T-helper 1 cell (primary cell): ENCODE measurements at places on chromosomes 13 and 19.

DNA sequence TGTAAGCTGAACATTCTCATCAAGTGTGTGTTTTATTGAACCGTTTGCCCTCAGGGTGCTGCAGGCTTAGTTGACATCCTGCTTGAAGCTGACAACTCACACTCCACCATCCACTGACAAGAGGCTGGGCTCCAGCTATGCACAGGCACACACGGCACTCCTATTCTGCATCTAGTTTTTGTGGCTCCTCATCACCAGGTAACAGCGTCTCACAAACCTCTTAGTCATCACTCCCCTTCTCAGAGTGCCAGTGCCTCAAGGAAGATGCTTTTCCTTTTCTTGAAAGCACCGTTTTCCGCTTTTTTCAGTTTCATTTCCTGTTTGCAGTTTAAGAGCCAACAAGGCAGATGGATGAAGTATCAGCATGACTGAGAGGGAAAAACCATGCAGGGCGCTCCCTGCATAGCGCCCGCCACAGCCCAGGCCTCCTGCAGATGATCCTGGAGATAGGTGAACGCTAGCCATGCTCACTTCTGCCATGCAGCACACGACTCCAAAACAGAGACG lies 491.2 kb downstream of the COG6 start:
- DNase-seq: no peak

GRCh38 chr13:53167561-53167960 lies 138.9 kb downstream of the OLFM4 start:
- no peak for DNase-seq

DNA sequence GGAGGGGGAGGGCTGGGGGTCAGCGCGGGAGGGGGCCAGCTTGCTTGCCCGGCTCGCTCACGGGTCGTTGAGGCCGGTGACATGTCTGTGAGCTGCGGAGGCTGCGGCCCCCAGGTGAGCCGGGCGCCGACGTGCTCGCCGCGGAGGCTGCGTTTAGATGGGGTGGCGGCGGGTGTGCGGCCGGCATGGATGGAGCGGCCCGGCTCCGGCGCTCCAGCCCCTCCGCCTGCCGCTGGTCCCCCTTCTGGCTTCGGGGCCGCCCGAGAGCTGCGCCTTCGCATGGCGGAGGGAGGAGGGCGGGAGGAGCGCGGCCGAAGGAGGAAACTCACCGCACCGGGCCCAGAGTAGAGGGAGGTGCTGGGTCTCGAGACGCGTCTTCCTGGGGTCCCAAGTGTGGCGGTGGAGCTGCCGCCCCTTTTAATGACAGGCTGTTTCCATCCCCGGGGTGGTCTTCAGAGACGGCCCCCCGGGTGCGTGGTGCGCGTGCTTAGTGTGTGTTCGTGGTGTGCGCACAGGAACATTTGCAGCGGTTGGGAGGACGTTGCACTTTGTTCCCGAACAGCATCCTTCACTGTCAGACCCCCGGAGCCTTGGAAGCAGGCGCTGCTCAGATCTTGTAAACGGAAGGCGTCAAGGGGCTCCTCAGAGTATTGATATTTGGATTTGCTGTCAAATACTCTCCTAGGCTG lies at the start of gene AKAP11:
TSS of gene AKAP11 (plus strand) at position 38 of the 689 bp plus-strand sequence. CDS start 14,197 bp downstream, outside the sequence.
- peak; percentile 56 for DNase-seq

GRCh38 chr13:25819856-25820530 lies 231.8 kb downstream of the SHISA2 start:
- no peak for DNase-seq

DNA sequence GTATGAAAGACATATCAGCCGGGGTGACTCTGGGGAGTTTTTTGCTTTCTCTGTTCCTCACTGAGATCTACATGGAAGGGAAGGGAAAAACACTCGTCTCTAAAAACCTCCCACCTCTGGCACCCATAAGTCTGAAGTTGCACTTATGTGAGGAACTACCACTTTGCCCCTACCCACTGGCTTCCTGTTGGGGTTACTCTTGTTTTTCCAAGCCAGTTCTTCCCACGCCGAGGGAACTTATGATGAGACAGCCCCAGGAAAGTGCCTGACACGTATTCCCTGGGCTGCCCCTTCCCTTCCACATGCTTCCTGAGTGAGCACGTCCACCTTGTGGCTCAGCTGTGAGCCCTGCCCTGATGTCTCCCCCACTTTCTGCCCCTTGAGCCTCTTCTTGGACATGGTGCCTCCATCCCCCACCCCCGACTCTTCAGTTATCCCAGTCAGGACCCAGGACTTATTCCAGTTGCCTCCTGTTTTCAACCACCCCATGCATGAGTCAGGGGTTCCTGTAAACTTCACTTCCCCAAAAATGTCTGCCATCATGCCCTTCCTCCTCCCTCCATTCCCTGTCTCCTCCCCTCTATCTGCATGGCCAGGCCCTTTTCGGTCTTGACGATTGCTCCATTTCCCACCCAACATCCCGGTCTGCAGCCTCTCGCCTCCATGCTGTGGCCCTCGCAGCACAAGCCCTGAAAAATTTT lies 5.1 kb upstream of the SIGLEC7 start:
- no peak for DNase-seq

- DNase-seq: no peak
These were observed 2.7 kb upstream of the TEX29 start for GRCh38 chr13:111317571-111318345.

- DNase-seq: no peak
These were observed 704 bp downstream of the ZNF814 start for GRCh38 chr19:57888107-57888559.

DNA sequence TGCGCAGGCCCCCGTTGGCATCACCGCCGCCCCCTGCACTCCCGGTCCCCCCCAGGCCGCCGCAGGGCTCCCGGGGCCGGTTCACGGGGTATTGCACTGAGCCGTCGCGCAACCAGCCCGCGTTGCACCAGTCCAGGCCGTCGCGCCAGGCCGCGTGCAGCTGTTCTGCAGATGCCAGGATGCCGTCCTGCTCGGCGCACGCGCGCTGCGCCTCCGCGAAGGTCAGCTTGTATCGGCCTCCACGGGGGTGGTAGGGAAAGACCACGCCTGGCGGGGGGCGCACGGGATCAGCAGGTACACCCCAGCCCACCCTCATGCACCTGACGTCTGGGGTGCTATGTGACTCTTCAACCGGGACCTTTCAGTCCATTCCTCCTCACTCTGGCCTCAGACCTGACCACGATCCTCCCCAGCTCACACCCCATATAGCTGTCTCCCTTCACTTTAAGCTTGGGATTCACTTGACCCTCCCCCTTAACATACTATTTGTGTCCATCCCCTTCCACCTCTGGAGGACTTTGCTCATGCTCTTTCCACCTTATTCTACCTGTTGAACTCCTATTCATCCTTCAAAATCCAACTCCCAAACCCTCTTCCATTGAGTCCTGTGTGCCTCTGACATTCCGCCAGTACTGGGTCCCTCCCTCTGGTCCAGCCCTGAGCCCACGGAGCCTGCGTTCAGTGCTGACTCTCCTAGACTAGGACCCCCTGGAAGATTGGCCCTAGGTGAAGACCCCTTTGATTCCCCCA lies 14.3 kb downstream of the TM6SF2 start:
- no peak for DNase-seq

GRCh38 chr13:20877902-20878301 lies 24.6 kb downstream of the XPO4 start:
- DNase-seq: no peak

- DNase-seq: peak; percentile 32
These were observed 9.6 kb downstream of the CAPN12 start for GRCh38 chr19:38734426-38735256.

DNA sequence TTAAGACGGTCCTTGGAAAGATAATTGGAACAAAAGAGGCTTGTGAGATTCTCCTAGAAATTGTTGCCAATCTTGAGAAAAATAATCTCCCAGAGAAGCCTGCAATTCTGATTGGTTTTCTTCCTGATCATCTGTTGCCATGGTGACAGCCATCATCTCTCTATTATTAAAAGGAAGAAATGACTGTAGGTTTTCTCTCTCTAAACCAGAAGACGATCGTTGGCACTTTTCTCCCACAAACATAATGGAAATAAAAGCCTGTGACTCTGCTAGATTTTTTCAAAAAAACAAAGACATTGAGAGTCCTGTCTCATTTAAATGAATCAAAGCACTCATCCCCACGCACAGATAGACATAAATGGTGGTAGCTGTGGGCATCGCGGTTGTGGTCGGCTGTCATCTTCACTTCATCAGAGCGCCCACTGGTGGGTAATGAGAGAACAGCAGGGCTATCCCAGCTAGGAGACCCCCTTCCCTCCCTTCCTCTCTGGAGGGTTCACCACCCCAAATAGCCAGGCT lies 21.7 kb upstream of the CALM3 start:
- no peak for DNase-seq

DNA sequence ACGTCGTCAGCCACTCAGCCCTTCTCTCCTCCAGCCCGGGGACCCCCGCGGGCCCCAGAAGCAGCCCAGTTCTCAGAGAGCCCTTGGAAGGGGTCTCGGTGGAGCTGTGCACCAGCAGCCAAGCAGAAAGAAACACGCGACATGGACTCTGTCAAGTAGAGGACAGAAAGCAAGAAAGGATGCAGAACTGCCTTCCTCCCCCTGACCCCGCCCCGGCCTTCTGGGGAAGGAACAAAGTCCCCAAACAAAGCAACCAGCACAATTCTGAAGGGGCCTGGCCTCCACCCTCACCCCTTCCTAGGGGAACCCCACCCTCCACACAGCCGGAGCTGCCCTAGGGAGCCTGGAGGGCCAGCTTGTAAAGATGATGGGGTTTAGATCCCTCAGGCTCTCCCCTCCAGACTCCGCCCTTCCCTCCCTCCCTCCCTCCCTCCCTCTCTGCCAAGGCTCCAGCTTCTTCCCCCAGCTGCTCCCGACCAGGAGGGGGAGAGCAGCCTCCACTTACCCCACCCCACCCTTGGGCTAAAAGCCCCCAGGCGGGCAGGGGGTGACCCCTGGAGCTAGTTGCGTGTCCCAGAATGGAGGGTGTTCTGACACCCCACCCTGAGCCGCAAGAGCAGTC lies 7.8 kb downstream of the LYL1 start:
- DNase-seq: no peak

DNA sequence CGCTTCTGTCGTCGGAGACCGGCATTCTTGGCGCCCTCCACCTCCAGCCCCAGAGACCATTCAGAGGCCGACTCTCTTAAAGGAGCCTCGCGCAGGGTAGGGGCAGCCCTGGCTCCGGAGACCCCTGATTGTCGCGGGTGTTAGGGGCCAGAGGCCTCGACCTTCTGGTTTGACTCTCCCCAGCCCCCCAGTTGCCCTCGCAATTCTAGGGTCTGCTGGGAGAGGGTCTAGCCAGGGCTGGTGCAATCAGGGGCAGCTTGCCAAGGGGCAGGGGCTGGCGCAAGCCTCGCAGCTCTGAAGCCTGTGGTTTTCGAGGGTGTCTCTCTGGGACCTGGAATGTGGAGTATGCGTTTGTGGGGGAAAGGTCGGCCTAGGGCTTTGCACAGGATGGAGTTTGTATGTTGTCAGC lies 1.6 kb upstream of the SLC7A10 start:
- no peak for DNase-seq

DNA sequence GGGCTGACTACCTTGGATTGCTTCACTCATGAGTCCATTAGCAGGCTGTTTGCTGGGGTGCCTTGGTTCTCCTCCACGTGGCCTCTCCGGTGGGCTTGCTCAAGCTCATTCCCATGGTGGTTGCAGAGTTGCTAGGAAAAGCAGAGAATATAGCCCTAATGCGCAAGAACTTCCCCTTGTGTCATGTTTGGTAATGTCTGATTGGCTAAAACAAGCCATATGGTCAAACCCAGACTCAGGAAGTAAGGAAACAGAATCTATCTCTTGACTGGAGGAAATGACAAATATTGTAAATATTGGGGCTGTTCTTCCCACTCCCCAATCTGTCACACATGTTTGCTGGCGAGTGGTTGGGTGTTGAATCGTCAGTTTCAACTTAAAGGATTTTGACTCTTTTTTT lies 12.1 kb downstream of the NFILZ start:
- no peak for DNase-seq

- DNase-seq: no peak
These were observed 3.7 kb upstream of the IRS2 start for GRCh38 chr13:109790086-109790485.

- no peak for DNase-seq
These were observed 1730.9 kb downstream of the PCDH9 start for GRCh38 chr13:65499256-65499655.
